Posterior vena cava (tissue), 2 donors: ENCODE measurements at places on chromosomes 3 and 15.

GRCh38 chr3:184391266-184391665 lies 11.4 kb downstream of the CHRD start:
- DNase-seq, result peak; percentile 35

DNA sequence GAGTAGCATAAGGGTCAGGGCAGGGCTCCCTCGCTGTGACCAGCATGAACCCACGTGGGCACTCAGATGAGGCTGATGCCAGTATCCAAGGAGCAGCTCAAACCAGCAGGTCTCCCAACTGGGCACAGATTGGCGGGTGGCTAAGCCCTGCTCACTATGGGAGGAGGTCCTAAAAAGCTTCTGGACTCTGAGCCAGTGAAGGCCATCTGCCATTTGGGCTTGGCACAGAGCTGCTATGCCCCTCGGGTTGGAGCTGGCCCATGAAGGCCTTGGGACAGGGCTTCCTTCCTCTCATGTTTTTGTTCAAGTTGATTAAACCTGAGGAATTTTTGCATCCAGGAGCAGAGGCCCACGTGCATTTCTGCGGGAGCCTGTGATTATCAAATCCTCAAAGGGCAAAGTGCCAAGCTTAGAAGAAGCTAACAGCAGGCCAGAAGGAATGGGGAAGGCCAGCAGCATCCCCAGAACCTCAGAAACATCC lies 4.3 kb upstream of the STRA6 start:
- DNase-seq, result no peak

DNA sequence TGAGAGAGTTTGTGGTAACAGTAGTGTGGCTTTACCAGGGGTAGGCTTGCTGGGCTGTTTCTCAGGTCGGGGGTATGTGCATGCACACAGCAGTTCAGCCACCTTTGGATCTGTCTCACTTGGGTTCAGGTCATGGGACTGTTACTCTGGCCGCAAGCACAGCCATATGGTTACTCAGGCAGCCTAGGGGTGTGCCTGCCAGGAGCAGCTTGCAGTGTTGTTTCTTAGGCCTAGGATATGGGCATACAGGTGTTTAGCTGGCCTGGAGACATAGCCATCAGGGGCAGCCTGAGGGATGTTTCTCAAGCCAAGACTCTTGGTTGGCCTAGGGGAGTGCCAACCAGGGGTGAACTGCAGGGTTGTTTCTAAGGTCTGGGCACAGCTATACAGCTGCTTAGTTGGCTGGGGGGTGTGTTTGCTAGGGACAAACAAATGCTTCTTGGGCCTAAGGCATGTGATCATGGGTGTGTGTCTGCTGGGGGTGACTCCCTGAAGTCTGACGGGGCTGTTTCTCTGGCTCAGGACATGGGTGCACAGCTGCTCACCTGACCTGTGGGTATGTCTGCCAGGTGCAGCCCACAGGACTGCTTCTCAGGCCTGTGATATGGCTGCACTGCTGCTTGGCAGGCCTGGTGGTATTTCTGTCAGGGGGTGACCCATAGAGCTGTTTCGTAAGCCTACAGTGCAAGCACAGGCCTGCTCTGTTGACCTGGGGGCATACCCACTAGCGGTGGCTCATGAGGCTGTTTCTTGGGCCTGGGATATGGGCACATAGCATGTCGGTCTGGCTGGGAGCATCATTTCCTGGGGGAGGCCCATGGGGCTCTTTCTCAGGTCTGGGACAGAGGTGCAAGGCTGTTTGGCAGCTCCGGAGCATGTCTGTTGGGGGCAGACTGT lies 168.0 kb upstream of the THRB start:
- no peak for DNase-seq

- DNase-seq, result no peak
These were observed 541.3 kb downstream of the UNC13C start for GRCh38 chr15:54519577-54519976.

DNA sequence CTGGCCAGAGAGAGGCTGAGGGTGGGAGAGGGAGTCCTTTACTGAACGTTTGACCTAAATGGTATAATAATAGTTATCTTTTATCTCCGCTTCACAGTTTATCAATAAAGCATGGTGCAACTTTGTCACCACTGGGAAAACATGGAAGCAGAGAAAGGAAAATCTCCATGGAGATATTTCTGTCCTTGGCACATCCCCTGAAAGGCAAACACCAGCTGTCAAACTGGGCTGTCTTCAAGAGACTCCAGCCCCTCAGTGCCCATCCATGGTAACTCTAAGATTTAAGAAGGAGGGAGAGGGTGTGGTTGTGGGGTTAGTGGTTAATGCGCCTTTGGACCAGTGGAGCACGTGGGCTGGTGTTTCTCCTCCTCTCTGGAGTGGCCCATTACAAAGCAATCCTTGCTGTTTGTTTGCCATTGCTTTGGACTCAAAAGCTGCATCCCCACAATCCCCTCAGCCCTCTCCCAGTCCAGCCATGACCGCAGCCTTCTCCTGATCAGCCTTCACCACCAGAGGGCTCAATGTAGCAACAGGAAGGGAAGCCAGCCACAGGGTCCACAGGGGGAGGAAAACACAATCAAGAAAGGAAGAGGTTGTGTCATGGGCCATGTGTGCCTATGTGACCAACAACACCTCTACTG lies 38.2 kb upstream of the FAM174B start:
- no peak for DNase-seq

DNA sequence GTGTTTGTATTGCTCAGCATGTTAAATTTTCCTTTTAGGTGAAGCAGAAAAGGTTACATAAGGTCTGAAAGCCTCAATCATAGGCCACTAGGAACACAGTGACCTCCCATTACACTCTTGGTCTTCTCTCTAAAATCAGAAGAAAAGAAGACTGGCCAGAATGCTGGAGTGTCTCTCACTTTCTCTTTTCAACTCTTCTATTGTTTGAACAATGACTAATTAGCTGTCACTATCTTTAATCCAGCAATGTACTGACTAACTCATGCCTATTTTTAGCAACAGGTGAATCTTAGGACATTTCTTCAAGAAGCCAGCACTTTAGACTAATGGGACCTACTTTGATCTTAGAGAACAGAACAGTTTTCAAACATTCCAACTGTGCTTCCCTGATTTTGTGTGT lies 142.8 kb downstream of the TGFBR2 start:
- DNase-seq, result no peak

GRCh38 chr3:187669675-187670504 lies at the start of gene SST:
TSS of gene SST (minus strand) at chr3:187670394. CDS start at chr3:187670291, 103 bp downstream.
- peak; percentile 82 for DNase-seq

GRCh38 chr15:98418122-98418521 lies 230.2 kb upstream of the IGF1R start:
- no peak for DNase-seq

DNA sequence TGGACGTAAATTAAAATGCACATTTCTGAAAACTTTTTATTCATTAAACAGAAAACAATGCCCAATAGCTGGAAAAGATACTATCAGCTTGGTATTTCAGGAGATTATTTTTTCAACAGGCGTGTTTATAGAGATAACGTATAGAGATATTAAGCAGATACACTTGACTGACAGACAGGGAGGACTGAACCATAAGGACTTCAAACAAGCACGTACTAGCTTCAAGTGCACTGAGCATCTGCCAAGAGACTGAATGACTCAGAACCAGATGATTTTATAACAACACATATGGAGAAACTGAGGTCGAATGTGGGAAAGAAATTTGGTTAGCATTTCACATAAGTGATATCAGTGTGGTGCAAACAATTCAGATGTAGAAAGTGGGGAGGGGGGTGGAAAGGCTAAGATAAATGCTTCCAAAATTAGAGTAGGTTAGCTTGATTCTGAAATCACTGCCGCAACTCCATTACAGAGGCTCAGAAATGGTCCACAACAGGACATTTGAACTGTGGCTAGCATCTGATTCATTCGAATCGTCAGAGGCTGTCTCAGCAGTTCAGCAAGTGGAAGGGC lies 103.5 kb downstream of the SEMA6D start:
- DNase-seq, result no peak

DNA sequence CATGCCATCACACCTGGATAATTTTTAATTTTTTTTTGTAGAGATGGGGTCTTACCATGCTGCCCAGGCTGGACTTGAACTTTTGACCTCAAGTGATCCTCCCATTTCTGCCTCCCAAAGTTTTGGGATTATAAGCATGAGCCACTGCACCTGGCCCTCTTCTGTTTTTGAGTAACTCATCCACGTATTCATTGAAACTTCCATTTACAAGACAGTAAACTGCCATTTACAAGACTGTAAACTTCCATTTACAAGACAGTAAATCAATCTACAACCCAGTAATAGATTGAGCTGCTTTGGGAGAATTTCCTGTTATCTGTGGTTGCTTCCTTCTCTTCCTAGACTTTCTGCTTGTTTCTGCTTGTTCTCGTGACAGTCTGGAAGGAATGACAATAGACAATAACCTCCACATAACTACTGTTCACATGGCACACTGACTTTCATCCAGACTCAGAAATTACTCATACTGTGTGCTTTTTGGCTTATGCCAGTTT lies 114.7 kb upstream of the CCNL1 start:
- DNase-seq, result no peak

DNA sequence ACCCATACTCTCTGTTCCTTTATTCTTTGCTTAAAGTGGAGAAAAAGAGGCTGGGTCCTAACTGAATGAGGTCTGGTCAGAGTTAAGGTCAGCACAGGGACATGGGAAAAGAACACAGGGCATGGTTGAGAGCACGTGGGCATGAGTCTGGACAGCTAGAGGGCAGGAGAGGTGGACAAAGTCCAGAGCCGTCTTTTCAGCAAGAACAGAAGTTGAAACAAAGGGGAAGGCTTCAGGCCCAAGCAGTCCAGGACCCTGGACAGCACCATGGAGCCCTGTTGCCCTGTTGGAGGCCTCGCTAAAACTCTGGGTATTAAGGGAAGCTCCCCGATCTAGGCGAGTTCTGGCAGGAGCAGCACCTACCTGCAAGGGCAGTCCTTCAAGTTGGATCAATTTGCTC lies 50.7 kb downstream of the XYLB start:
- DNase-seq, result no peak

GRCh38 chr3:108024146-108024850 lies 66.5 kb downstream of the CD47 start:
- DNase-seq, result no peak

DNA sequence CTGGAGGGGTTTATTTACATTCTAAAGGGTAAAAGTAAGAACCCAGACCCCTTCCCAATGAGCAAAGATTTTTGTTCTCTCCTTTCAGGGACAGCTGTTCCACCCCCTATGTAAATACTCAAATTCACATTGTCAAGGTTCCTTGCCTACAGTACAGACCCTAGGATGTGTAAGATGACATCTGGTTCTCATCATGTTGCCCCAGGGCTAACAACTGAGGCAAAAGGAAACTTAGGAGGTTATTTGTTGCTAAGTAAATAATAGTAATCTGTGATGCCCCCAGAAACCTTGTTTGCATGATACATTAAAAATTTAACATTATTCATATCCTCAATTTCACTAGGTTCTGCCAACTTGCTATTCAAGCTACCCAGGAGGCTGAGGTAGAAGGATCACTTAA lies 135.0 kb upstream of the CCNL1 start:
- DNase-seq, result no peak

DNA sequence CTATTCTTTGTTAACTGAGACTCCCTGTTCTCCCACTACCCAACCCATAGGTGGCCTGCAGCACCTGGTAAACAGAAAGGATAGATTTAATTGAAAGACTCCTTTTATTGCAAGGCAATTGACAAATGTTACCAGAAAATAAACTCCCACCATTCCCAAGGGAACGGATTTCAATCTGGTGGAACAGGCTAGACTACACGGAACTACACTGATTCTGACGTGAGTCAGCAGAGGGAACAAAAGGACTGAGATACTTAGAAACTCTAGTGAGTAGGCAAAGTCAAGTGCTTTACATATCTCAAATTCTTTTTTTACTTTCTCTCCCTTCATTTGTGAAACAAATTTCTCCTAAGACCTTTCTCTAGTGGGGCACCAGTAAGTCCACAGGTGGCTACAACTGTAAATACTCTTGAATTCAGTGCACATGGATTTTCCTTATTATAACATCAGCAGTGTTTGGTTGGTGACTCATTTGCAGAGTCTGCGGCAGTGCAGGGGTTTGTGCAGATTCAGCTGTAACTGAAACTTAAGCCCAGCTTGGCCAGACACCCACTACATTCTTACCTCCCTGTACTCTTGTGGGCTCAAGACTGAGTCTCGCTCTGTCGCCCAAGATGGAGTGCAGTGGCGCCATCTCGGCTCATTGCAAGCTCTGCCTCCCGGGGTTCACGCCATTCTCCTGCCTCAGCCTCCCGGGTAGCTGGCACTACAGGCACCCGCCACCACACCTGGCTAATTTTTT lies 34.3 kb upstream of the PLSCR2 start:
- DNase-seq, result no peak

DNA sequence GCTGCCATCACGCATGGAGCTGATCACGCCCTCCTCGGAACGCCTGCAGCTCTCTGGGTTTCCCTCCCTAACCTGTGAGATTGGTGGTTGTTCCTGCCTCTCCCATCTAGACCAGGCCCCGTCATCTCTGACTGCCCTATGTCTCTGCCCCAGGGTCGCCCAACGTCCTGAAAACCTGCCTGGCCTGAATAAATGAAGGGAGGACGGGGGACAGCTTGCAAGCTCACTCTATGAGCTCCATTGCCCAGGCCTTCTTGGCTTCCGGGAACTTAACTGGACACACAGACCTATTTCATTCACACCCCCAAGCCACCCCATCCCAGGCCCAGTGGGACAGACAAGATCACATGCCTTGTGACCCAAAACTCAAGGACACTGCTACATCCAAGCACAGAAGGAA lies 274.2 kb downstream of the XXYLT1 start:
- peak; percentile 38 for DNase-seq

- no peak for DNase-seq
These were observed 8.4 kb upstream of the CMTM7 start for GRCh38 chr3:32383136-32383711.

- no peak for DNase-seq
These were observed 182.5 kb downstream of the FOXP1 start for GRCh38 chr3:71400986-71401451.

DNA sequence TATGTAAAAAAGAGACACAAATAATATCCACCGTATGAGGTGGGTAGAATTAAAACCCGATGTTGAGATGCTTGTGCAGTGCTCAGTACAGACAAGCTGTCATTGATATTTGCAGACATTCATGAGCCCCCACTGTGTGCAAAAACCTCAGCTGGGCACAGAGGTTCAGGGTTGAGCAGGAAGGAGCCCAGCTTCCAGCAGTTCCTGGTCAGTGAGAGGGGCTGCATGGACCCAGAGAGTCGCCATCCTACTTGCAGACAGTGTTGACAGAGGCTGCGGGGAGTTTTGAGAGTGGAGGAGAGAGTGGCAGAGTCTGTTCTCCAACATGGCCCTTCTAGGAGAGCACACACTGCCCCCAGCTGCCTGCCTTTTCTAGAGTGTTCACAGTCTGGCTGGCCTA lies 6.1 kb upstream of the LTF start:
- no peak for DNase-seq

DNA sequence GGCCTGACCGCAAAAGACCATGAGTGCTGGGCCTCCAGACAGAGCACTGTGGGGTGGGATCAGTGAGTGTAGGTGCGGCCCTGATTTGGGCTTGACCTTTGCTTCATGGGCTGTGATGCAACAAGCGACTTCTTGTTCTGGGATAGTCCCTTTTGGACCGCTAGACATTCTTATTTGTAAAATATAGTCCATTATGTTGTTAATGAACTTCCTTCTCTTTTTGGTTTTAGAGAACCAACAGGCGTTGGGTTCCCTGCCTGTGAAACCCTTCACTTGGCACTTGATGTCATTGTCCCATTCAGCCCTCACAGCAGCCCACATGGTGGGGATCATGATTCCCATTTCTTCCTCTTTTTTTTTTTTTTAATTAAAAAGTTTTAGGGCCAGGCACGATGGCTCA lies 15.8 kb upstream of the TRH start:
- DNase-seq, result no peak

- no peak for DNase-seq
These were observed 161.1 kb downstream of the WDR76 start for GRCh38 chr15:43987924-43988323.
